Breast epithelium (tissue), 4 donors: ENCODE measurements at places on chromosomes 5 and 9.
A peak's percentile ranks its signal among the peaks of the same experiment; 100 is the strongest.

GRCh38 chr5:134510970-134511795 lies 14.3 kb upstream of the JADE2 start:
- DNase-seq, result peak; percentile 55

DNA sequence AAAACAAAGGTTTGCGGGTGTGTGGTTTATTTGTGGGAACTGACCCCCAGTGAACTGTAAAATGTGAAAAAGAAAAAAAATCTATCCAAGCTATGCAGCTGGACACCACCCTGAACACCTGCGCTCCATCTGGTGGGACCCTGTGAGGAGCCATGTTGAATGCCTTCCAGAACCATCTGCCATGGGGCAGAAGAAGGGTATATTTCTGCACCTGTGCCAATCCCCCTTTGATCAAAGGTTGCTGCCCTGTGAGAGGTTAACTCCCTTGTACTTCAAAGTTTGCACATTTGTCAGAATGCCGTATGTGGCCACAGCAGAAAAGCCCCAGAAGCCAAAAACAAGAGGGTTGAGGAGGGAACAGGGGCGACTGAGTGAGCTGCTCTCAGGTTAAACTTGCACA lies 148.5 kb upstream of the ALDH1B1 start:
- DNase-seq, result no peak

DNA sequence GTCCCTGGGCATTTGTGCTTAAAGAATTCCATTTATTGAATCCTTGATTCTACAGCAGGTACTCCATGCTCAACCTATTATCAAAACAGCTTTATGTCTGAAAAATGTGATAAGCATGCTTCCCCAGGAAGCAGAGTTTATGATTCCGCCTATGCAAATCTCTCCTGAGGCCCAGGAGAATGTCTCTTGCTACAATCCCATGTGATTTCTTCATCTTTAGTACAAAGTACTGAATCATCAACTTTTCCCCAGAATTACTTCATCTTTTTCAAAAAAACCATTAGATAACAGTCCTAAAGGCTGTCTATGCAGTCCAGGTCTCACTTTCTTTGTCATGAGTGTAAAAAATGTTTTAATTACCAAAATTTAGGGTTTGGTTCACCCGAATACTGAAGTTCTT lies 130.2 kb upstream of the ADAMTSL1 start:
- DNase-seq, result no peak

DNA sequence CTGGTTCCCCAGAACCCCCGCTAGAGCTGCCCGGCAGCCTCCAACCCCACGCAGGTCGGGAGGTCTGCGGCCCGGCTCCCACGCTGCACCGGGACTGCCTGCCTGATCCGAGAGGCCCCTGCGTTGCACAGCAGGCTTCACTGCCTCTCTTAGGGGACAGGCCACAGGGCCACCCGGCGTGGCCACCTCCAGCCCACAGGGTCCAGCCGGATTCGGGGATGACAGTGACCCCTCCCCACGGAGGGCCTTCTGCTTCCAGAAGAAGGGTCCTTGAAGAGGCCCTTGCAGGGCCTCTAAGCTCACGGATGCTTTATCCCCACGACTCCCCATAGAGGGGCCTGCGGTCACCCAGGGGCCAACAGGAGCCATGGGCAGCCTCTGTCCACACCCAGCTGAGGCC lies 66.1 kb upstream of the PPP1R26 start:
- DNase-seq, result no peak

DNA sequence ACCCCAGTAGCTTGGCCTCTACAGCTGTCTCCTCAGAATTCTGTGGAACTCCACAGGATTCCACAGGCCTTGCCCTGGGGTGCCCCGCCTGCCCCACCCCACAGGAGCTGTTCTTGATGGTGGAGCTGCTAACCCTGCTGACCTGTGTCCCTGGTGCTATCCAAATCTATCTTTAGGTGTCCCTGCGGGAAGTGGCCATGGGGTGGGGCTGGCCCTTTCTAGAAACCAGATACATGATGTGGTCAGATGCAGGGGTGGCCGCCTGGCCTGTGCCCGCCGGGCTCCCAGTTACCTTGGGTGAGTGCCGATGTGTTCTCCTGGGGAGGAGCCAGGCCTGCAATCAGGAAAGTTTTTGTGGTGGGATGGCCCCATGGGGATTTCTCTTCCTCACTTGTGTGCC lies 34.2 kb downstream of the WNK2 start:
- DNase-seq, result no peak

DNA sequence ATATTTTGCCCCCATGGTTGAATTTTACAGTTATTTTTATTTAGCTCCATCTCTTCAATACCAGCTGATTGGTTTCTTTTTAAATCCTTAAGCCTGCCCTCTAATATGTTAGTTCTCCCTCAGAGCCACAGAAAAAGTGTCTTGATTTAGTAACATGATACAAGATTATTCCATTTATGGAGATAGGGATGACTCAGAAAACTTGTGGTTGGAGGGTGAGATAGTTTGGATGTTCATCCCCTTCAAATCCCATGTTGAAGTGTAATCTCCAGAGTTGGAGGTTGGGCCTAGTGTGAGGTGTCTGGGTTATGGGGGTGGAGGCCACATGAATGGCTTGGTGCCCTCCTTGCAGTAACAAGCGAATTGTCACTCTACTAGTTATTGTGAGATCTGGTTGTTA lies 115.7 kb downstream of the FBXO38 start:
- no peak for DNase-seq

- no peak for DNase-seq
Measured at GRCh38 chr5:103217101-103217500, 41.5 kb upstream of the MACIR start.

- DNase-seq, result no peak
Measured at GRCh38 chr5:16881251-16881650, 54.8 kb downstream of the MYO10 start.

DNA sequence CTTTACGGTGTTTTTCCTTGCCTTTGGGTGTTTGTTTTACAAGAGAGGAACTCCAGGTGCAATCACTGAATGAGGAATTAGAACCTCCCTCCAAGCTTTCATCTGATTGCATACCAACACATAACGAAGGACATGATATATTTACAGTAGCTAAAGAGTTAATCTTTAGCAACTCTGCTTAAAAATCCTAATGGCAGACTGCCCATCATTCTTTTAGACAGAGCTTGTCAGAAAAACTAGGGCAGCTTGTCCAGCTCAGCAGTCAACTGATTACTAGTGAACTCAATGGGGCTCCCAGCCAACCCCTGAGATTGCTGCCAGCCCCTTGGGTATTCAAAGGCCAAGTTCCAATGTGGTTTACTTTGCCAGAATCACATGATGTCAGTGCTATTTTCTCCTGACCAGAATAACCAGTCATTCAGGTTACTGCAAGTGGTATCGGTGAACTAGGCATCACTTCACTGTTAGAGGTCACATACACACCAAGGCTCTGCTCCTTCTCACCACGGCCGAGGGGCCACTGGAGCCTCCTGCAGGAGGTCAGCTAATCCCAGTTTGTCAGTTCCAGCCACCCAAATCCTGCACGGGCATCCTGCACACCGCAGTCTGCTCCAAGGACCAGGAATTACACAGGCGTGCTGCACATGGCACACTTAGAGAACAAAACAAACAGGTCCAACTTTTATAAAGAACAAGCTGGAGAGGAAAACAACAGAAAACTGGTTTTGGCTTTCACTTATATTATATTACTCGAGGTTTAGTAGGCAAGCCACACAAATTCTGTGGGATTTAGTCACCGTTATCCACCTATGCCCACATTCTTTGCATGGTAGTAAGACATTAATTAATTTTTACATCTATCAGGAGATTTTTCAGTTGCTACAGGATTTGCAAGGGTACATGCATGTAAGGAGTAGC lies 62.5 kb downstream of the NFIB start:
- peak; percentile 79 for DNase-seq

DNA sequence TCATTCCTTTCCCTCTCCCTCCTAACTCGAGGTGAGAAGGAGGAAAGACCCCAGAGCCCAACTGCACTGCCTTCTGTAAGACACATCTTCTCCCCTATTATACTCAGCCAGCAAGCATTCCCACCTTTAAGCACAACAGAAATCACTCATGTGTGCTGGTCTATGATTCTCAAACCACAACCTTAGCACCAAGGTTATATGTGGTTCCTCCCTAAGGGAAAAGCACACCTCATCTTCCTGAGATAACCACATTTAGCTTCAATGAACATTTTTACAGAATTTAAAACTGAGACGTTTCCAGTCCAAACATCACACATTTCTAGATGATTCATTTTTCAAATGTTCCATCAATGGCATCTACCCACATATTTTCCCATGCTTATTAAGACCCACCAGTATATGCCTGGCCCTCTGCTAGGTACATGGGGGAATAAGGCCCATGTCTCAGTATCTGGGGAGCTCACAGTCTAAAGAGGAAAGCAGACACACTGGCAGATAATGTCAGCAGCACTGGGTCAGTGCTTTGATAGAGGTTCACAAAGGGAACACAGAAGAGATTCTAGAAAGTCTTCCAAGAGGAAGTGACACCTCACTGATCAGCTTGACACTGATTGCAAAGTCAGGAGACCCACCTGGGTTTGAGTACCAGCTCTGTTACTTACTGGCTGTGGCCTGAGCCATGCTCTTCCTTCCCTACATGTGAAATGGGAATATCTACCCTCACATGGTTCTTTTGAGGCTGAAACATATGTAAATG lies 245.4 kb downstream of the DENND1A start:
- DNase-seq, result no peak

DNA sequence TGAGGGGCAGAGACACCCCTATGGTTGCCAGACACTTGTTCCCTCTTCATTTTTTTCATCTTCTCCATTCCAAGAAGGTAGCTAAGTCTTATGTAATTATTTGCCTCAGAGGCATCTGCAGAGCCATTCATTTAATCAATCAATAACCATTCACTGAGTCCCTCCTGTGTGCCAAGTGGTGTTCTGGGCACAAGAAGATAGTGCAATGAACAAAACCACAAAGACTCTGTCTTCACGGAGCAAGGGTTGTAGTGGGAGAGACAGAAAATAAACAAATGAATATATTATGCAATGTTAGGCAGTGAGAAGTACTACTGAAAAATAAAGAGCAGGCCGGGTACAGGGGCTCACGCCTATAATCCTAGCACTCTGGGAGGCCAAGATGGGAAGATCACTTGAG lies 41.4 kb upstream of the CTNNA1 start:
- no peak for DNase-seq

GRCh38 chr5:151665613-151666012 lies 21.1 kb downstream of the SPARC start:
- no peak for DNase-seq

- no peak for DNase-seq
Measured at GRCh38 chr9:111483439-111483857, 735 bp downstream of the ECPAS start.

DNA sequence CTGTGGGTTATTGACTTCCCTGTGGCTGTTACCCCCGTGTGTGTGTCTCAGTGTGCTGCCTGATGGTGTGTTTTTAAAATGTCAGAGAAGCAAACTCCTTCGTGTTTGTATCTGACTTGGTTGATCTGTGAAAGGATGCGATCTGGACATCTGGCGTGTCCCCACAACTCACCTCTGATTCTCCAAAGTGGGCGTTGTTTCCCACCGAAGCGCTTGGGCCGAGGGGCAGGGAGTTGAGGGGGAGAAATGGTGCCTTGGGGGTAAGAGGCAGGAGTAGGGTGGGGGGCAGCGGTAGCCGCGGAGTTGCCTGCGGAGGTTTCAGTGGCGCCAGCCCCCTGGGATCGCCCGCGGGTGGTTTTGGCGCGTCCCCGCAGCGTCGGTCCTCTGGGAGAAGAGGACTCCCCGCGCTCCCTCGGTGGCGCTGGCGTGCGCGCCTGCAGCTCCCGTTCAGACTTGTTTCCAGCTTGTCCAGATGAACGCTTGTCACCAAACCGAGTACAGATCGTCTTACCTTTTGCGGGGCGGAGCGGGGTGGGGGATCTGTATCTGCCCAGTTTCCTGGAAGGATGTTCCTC lies 1.1 kb downstream of the MAST4 start:
- DNase-seq, result peak; percentile 26

DNA sequence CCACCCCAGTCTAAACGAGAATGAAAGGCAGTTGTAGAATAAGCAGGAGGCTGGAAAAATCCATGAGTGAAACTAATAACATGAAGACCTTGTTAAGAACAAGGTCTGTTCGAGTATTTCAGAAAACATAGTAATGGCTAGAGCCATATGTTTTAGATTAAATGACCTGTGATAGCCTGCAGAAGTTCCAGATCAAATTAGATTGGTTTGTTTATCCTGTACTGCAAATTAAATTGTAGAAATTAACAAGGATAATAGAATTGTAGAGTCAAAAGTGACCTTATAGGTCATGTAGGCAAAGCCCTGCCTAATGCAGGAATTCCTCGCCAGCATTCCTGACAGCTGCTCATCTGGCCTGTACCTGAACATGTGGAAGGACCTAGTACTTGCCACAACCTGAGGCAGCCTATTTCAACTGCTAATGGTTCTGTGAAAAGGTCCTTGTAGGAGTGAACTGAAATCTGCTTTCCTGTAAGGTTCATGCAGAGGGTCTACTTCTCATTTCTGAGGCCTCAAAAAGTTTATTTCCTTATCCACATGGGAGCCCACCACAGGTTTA lies 17.2 kb downstream of the LIX1 start:
- no peak for DNase-seq

DNA sequence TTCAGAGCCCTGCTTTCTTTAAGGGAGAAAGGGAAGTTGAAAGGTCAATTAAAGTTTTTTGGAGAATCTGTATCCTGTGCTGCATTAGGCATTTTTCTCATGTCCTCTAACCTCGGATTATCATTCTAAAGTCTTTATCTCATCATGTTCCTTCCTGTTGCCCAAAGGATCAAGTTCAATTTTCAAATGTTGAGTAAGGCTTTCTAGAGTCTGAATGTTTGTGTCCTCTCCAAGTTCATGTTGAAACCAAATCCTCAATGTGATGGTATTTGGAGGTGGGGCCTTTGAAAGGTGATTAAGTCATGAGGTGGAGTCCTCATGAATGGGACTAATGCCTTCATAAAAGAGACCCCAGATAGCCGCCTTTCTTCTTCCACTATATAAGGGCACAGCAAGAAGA lies 20.2 kb upstream of the TNC start:
- DNase-seq, result no peak

- no peak for DNase-seq
Measured at GRCh38 chr9:69109152-69109551, 64.9 kb upstream of the TJP2 start.

DNA sequence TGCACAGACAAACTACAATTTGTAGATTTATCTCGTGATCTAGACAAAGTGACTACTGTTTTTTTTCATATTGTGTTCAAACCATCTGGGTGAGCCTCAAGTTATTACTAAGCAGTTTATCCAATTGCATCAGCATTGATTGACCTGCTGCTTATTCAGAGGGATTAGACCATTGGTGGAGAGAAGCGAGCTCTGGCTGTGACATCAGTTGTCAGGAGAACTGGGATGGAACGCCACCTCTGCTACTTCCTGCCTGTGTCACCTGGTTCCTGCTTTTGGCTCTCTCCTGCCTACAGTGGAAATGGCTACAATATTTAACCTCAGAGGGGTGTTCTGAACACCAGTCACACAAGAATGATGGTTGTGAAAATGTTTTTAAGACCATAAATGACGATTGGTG lies 12.1 kb downstream of the NR4A3 start:
- no peak for DNase-seq

GRCh38 chr9:83652433-83652832 lies 29.5 kb downstream of the IDNK start:
- DNase-seq, result no peak

DNA sequence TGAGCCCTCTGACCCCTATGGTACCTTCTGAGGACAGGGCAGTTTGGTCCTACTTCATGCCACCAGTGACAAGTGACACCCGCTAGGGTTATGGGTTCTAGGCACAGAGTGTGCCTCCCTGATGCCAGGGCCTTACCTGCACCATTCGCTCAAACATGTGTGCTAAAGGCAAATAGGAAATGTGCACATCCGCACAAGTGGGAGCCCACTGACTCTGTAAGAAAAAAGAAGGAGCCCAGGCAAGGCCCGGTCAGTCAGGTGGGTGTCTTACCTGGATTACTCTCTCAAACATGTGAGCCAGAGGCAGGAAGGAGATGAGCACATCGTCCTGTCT lies 29.1 kb upstream of the MEIKIN start:
- no peak for DNase-seq
